T-helper 22 cell (primary cell): ENCODE measurements at places on chromosomes 13 and 19.

- DNase-seq: no peak
These were observed 73.7 kb downstream of the SLC15A1 start for GRCh38 chr13:98678741-98679140.

DNA sequence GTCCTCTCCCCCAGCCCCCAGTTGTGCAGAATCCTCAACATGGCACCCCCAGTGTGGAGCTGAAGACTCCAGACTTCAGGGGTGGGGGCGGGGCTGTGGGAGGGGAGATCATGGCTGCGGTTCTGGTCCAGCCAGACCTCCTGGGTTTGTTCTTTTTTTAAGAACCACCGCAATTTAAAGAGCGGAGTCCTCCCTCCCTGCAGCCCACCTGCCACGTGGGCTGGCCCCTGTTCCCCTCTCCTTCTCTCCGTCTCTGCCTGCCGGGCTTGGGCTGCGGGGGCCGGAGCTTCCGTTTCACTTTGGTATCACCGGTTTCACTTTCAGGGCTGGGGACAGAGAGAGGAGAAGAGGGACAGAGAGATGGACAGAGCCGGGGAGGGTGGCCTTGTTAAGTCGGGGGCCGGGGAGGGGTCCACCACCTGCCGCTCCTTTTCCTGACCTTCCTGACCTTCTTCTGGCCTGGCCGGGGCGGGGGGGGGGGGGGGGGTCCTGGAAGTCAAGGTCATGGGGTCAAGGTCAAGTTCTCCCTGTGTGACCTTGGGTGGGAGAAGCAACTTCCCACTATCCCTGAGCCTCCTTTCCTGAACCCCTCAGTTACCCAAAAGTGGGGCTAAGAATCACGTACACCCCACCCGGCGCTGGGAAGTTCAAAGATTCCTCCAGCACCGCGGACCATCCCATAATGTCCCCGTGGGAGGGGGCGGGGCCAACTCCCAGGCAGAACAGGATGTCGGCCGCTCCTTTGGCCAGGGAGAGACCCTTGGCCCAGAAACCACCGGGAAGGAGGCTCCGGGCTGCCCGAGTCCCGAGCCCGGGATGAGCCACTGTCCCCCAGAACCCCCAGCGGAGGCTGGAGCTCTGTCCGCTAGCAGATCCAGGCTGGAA is 11.3 kb upstream of the ZBTB7A start:
- DNase-seq: no peak

GRCh38 chr13:44732503-44733098 is 156.5 kb upstream of the TSC22D1 start:
- DNase-seq: no peak

GRCh38 chr13:32262619-32263018 is 52.5 kb downstream of the ZAR1L start:
- no peak for DNase-seq

- DNase-seq: no peak
These were observed 209.2 kb downstream of the TSHZ3 start for GRCh38 chr19:31139871-31140505.

DNA sequence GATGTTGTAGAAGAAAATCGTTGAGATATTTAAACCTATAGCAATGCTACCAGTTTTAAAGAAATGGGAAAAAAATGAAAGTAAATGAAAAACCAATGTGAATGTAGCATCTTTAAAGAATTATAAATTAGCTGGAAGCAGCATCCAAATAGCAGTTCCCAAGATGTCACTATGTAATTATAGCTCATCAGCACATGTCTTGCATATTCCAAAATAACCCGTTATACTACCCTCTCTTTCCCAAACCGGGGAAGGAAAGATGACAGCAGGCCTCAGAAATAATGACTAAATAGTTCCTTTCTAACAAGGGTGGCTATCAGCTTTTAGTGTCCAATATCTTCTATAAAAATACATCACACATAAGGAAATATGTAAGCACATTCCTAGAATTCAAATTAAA is 140.5 kb downstream of the FGF14 start:
- no peak for DNase-seq

- DNase-seq: no peak
These were observed 1.1 kb downstream of the ATP13A1 start for GRCh38 chr19:19662344-19662743.

DNA sequence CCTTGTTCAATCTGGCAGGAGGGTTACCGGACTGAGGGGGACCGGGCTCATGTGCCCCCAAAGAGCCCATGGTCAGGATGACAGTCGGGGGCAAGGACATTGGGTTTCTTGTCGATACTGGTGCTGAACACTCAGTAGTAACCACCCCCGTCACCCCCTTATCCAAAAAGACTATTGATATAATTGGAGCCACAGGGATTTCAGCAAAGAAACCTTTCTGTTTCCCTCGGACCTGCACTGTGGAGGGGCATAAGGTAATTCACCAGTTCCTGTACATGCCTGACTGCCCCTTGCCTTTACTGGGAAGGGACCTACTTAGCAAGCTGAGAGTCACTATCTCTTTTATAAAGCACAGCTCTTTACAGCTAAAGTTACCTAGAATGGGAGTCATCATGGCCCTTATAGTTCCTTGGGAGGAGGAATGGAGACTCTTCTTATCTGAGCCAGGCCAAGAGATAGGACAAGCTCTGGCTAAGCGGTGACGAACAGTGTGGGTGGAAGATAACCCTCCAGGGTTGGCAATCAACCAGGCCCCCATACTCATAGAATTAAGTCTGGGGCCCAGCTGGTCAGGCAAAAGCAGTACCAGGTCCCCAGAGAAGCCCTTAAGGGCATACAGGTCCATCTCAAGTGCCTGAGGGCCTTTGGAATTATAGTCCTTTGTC is 603.7 kb downstream of the UQCRFS1 start:
- DNase-seq: no peak

DNA sequence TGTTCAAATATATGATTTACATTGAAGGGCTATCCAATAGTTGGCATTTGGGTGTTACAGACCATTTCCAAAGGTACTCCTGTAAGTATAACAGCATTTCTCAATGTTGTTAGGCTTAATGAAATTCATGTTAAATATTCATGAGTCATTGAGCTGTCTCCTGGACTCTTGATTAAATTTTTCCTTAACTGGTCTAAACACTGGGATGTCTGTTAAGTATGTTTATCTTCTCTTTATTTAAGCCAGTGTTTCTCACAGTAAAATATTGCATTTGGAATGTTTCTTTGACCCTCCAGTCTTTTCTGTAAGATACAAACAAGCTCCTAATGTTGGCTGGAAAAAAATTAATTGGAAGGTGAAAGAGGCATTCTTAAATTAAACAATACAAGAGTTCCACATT is 402.5 kb upstream of the HTR2A start:
- no peak for DNase-seq

DNA sequence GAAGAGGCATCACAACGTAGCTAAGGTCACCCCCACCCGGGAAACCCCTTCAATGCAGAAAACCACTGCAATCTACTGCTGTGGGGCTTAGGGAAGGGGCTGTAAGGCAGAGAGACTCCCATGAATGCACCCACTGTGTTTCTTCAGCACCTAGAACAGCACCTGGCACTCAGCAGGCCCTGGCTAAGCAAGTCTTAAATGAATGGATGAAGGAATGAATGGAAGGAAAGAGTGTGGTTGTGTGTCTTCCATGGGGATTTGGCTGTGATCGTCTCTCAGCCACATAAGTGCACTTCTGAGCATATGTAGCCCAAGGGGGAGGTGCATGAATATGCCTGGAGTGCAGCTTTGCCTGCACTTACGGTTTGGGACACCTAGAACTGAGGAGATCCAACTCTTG is 2.9 kb downstream of the CCDC159 start:
- DNase-seq: no peak

GRCh38 chr13:28047757-28048388 is 52.5 kb downstream of the FLT3 start:
- no peak for DNase-seq

DNA sequence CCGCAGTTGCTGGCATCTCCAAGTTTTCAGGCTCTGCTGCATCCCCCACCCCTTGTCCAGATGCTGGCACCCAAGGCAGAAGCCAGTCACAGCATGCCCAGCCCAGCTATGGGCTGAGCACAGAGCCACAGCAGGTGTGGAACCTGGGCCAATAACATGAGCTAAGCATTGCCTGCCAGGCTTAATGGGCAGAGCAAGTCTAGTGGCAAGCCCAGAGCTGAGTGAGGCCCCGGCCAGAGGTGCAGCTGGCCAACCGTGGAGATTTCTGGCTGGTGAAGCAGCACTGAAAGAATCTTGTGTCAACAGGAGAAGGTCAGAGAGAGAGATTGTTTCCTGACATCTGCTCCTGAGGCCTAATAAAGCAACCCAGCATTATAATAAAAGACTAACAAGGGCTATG is 111.0 kb downstream of the B3GLCT start:
- no peak for DNase-seq

DNA sequence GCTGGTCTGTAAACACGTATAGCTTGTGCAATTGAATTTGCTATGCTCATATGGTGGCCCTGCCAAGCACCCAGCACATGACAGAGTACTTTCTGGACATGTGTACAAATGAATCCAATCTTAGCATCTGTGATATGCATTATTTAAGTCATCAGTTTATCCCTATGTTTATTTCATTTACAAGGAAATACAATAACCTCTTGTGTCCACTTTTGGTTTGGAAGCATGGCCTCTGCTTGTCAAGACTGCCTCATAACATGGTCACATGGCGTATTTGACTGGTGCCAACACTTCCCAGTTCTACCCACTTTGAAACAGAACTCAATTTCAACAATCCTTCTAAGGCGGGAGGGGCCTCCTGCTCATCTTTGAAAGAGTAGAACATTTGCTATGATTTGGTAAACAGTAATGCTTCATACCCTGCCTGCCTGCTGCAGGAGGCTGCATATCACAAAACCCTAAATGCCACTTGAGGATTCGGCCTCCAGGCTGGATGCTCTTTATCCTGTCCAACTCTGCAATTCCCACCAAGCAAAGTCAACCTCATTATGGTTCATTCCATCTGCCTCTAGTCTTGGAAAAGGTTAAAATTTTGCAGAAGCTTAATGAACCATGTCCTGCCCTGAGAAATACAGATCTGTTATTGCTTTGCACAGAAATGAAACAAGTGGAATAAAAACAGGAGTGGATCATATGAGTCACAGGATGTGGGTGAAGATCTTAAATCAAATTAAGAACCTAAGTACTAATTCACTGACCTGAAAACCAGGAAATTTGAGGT is 151.3 kb downstream of the CYSLTR2 start:
- DNase-seq: no peak

DNA sequence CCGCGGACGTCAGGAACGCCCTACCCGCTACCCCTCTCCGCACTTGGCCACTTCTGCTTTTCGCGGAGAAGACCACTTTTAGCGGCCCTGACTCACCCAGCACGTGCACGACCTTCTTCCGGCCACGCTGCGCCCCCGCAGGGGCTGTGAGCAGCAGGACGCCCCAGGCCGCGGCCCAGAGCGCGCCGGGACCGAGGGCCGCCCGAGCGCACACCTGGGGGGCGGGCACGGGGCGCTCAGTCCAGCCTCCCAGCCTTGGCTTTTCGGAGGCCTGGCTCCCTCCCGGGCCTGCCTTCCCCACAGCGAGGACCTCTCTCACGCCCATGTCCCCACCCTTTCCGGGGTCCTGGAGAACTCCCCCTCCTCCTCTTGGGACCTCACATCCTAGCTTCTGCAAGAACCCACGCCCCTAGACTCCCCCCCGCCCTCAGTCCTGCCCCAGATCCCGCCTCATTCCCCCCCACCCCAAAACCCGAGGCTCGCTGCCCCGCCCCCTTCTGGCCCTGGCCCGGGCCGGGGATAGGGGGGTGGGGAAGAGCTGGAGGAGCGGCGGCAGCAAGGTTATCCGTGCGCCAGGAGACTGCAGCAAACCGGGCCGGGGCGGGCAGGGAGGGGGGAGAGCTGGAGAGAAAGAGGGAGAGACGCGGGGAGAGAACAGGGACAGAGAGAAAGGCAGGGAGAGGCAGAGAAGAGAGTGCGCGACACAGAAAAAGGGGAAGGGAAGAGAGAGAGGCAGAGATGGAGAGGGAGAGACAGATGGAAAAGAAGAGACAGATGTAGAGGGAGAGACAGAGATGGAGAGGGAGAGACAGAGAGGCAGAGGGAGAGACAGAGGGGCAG is 11.5 kb downstream of the TM6SF2 start:
- DNase-seq: no peak

DNA sequence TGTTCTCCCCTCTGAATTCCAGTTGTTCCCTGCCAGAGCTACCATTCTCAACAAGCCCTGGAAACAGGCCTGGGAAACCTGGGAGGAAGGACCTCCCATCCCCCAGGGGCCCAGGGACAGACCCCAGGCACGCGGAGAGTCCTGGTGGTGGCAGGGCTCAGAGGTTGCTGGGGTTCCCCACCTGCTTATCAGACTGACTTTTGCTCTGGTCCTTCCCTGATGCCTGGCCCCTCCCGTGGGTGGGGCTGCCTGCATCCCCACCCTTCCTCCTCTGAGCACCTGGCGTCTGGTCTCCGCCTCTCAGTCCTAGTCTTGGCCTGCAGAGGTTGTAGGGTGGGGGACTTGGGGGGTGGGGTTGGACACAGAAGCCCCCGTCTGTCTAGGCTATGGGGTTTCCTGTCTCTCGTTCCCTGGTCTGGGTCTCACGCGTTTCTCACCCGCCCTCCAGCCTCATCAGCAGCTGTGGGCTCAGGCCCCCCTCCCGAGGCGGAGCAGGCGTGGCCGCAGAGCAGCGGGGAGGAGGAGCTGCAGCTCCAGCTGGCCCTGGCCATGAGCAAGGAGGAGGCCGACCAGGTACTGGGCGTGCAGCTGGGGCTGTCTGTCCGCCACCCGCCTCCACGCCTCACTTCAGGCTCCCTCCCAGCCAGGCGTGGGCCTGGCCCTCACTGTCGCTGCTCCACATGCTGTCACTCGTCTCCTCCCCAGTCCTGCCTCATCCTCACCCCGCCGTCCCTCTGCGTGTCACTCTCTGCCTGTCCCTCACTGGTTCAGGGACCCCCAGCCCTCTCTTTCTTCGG is 13.6 kb downstream of the EPN1 start:
- no peak for DNase-seq

DNA sequence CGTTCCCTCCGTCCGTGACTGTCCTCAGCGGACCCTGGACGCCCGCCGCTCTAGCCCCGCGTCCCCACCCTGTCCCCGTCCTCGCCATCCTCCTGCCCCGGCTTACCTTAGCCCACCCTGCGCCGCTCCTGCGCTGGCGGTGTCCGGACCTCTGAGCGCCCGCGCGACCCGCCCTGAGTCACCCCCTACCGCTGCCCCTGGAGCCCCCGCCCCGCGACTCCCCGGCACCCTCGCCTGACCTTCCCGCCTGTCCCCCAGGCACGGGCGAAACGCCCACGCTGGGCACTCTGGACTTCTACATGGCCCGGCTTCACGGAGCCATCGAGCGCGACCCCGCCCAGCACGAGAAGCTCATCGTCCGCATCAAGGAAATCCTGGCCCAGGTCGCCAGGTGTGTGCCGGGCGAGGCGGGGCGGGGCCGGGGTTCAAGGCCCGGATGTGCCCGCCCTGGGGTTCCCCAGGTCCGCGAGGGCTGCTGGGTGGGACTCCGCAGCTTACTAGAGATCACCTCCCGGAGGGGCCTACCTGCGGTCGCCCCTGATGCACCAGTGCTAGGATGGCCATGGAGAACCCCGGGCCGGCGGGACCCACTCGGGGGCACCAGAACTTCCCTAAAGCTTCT is 5.1 kb downstream of the HMG20B start:
- no peak for DNase-seq

GRCh38 chr13:99356262-99357091 is 49.3 kb upstream of the GPR183 start:
- peak; percentile 56 for DNase-seq
